ENCODE measurements at places on chromosomes 3 and 15.

DNA sequence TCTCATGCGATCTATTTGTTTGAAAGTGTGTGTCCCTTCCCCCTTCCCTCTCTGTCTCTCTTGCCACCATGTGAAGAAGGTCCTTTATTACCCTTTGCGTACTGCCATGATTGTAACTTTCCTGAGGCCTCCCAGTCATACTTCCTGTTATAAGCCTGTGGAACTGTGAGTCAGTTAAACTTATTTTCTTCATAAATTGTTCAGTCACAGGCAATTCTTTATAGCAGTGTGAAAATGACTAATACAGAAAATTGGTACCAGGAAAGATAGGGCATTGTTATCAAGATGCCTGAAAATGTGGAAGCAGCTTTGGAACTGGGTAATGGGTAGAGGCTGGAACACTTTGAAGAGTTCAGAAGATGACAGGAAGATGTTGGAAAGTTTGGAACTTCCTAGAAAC is 743.7 kb upstream of the NECTIN3 start:
- DNase-seq: no peak

DNA sequence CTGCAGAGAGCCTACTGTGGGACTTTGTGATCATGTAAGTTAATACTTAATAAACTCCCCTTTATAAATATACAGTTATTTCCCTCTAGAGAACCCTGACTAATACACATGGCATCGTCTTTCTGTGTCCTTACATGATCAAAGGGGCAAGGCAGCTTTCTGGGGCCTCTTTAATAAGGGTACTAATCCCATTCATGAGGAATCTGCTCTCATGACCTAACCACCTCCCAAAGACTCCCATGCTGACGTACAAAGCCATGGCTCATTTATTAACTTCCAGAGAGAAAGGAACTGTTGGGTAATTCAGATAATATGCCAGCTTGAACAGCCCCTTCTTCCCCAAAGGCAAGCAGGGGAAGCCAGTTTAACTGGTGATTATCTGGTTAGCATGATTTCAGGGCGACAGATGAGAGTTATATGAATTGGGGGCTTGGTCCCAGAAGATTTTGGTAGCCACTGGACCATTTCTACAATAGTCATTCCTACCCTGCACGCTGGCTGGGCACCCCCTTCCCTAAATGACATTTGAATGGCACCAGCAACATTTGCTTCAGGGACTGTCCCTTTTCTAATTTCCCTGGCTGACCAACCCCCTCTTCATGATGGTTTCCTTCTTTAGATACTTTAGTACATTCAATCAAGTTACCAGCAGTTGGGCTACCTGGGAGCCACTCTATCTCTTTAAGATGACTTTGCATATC is 83.6 kb upstream of the C3orf80 start:
- DNase-seq: no peak

DNA sequence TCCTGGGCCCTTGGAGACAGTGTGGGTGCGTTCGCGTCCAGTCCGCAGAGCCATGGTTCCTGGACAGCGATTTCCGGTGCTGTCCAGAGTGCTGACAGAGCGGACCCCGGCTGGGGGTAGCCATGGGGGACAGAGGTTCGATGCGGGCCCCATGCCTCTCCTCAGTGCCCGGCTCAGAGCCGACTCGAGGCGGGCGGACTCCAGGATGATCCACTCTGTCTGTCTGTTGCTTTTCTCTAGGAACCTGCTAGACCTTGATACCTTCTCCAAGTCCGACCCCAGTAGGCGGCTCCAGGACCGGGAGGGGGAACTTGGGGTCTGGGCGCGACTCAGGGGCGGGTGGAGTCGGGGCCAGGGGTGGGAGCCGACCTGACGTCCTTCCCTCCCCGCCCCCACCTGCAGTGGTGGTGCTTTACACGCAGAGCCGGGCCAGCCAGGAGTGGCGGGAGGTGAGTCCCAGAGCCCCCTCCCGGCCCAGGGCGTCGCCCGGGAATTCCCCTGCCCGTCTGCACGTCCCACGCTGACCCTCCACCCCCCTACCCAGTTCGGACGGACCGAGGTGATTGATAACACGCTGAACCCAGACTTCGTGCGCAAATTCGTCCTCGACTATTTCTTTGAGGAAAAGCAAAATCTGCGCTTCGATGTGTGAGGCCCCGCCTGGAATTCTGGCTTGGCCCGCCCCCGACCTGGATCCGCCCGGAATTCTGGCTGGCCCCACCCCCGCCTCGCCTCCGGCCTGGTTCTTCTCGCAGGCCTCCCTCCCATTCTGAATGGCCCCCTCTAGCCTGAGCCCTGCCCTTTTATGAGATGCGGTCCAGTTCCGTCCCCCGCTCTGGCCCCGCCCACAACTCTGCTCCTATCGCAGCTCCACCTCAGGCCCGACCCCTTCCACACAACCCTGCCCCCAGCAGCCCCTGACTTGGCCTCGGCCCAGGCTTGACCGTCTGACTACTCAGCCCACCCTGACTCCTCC is 1.0 kb downstream of the CPNE9 start:
- no peak for DNase-seq

GRCh38 chr3:124592658-124593441 is 137.4 kb upstream of the UMPS start:
- peak; percentile 48 for DNase-seq

DNA sequence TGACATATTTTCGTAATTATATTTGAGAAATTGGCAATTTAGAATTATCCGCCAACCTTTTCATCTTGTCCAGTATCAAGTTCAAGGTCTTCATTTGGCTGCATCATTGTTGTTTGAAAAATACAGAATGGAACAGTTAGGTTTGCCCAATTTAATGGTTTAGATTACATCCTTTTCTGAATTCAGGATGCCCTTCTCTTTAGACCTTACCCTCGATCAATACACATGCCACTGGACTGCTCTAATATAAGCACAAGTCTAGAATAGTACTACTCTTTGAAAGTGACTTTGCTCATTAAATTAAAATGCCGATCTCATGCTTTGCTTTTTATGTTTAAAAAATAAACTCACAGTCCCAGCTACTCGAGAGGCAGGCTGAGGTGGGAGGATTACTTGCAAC is 44.5 kb downstream of the PXK start:
- DNase-seq: no peak

DNA sequence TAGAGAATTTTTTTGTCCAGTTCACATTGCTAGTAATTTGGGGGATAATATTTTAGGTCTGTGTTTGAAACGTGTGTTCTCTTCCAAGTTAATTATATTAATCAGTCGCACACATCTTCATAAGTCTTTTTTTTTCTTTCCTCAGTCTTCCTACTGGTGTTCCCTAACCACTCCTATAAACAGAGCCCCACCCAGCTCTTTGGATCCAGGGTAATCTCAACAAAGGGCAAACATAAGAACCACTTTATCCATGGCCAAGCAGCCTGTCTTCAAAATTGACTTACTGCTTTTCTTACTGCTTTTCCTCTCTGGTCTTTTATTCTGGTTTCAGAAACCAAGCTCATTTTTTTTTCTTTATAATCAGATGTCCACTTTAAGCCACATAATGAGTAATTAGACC is 266.8 kb upstream of the NECTIN3 start:
- no peak for DNase-seq

DNA sequence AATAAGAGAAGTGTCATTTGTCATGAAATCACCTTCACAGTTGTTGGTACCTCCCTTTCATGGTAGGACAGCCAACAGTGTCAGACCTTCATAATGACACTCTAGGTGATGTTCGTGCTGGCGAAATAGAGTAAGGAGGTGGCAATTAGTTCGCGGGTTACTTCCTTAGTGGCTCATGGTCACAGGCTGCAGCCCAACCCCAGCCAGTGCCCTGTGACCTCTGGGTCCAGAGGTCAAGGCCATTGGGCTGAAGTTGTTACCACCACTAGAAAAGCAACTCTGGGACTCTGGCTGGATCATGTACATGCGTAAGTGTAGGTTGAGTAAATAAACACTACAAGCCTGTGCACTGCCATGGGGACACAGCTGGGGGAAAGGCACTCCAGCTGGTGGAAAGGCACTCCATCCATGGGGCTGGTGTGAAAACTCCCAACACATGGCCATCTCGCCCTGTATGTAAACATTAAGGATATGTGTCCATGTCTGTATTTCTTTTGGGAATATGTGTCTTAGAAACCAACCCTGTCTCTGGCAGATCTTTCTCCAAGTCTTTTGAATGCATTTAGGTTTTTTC is 106.7 kb downstream of the RYK start:
- no peak for DNase-seq

- no peak for DNase-seq
Observed at GRCh38 chr3:31800436-31800835, 180.6 kb downstream of the OSBPL10 start.

GRCh38 chr3:106631373-106632108 is 745.7 kb upstream of the CCDC54 start:
- DNase-seq: no peak

DNA sequence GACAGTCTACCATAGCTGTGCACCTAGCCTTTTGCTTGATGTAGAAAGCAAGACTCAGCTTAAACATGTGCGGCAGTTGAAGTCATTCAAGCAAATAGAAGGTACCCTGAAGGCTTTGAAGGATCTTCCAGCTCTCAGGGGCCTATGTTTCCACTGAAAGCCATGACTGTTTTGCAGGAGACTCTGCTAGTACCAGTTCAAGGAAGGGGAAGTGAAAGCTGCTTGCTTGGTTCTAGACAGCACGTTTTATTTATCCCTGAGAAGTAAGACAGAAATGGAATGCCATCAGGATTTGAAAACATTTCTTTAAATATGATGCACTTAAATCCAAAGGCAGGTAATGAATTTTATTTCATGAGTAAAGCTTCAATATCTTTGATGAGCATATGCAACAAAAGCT is 311.4 kb downstream of the PDCD6IP start:
- DNase-seq: no peak

DNA sequence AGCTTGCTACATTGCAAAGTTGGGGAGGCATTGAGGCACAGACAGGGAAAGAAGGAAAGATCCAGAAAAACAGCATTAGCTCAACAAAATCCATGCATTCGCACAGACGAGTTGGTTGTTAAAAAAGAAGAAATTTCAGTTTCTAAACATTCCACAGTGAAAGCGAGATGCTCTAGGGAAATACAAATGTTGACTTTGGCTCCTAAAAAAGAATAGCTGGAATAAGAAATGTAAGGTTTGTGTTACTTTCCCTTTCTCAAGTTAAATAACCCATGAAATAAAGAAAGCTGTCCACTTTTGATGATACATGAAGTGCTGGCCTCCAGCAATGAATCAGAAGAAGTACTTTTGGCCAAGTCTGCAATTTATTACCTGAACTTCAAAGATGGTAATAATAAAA is 465.1 kb downstream of the ERC2 start:
- DNase-seq: no peak

Data from ureter (tissue), 1 donor.